Activated CD4-positive, alpha-beta T cell treated with anti-CD3 and anti-CD28 coated beads, Interleukin-2, amount 50 U/mL, for 4 hours (primary cell): ENCODE measurements at places on chromosomes 4 and X.

GRCh38 chrX:148823986-148824385 is 323.6 kb downstream of the AFF2 start:
- DNase-seq, result no peak

GRCh38 chr4:54099748-54100574 is at the start of gene GSX2:
GSX2 (plus strand) TSS chr4:54100163; CDS start chr4:54100345, 182 bp downstream.
- no peak for DNase-seq

DNA sequence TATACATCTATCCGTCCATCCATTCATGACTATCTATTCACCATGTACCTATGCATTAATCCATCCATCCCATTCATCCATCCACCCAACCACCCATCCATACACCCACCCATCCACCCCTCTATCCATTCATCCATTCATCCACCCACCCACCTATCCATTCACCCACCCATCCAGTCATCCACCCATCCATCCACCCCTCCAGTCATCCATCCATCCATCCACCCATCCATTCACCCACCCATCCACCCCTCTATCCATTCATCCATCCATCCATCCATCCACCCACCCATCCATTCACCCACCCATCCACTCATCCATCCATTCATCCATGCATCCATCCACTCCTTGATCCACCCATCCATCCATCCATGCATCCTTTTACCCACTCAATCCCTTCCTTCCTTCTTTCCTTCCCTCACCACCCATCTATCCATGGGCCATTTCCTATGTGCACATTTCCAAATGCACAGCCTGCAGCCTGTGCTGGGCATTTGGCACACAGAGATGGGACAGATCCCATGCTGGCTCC is 100.8 kb upstream of the ADRA2C start:
- DNase-seq, result no peak

- no peak for DNase-seq
Observed at GRCh38 chr4:176762661-176763308, 29.9 kb downstream of the VEGFC start.

GRCh38 chr4:60122820-60123219 is 1077.3 kb upstream of the ADGRL3 start:
- no peak for DNase-seq

DNA sequence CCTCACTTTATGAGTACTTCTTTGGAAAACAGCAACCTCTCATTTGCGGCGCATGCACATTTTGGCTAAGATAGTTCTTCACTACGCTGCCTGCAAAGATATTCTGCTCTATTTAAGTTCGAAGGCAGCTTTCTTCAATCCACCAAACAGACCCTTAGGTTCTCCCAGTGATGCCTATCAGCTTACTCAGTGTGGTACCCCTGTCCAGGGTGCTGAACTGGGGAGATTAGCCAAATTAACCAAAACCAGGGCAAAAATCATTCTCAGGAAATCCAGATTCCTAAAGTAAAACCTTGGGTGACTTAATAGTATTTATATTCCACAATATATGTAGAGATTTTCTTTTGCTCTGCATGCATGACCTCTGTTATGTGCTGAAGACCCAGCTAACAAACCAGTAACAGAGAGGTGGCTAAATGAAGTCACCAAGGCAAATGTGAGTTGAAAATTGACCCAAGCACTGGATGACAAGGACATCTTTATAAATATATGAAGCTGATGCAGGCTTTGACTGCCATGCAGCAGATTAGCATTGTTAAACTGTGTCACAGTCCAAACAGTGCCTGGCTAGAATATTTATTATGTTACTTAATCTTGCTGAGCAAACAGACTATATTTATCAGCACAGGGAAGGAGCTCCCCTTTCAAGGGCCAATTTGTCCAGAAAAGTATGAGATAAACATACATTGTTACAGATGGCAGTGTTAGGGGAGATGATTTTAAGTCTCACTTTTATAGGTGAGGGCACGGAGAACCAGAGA is 418.2 kb downstream of the STIM2 start:
- DNase-seq, result no peak

GRCh38 chr4:189364032-189364449 is 576.6 kb upstream of the FRG1 start:
- no peak for DNase-seq

- no peak for DNase-seq
Observed at GRCh38 chr4:138188406-138189084, 53.6 kb downstream of the SLC7A11 start.

GRCh38 chrX:110944311-110944750 is 148.7 kb upstream of the CHRDL1 start:
- DNase-seq, result no peak

DNA sequence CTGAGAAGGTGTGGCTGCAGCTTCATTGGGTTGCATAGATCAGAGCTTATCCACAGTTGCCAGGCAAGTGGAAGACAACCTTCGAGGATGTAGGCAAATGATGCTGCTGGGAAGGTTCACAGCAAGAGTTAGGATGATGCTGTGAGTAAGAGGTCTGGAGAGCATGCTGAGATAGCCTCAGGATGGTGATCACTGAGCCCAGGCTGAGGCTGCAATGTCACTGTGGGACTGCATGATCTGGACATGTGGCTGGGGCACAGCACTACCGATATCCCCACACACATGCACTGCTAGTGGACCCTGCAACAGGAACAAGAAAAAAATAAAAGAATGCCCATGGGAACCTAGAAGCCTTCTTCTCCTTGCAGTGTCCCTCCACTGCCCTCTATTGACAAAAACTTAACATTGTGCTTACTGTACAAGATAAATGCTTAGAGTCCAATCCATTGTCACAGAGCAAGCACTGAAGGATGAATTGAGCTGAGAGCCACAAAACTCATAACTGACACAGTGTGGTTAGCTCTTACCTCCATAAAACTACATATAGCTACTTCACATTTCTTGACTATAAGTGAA is 105.6 kb downstream of the CNKSR2 start:
- no peak for DNase-seq

DNA sequence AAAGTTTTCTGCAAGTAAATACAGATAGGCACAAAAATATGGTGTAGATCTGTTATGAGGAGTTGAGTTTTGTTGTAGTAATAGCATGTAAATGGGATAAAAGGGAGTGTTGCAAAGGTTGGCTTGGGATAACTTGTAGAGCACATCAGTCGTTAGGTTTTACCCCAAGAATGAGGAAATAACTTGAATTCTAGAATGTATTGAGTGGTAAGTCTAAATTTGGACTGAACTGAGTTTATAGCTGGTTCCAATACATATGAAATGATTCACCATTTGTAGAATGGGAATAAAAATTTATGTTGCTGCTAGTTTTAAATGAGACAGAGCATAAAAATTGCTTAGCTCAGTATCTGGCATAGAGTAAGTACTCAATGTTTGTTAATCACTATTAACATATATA is 719.2 kb downstream of the FSTL5 start:
- no peak for DNase-seq

DNA sequence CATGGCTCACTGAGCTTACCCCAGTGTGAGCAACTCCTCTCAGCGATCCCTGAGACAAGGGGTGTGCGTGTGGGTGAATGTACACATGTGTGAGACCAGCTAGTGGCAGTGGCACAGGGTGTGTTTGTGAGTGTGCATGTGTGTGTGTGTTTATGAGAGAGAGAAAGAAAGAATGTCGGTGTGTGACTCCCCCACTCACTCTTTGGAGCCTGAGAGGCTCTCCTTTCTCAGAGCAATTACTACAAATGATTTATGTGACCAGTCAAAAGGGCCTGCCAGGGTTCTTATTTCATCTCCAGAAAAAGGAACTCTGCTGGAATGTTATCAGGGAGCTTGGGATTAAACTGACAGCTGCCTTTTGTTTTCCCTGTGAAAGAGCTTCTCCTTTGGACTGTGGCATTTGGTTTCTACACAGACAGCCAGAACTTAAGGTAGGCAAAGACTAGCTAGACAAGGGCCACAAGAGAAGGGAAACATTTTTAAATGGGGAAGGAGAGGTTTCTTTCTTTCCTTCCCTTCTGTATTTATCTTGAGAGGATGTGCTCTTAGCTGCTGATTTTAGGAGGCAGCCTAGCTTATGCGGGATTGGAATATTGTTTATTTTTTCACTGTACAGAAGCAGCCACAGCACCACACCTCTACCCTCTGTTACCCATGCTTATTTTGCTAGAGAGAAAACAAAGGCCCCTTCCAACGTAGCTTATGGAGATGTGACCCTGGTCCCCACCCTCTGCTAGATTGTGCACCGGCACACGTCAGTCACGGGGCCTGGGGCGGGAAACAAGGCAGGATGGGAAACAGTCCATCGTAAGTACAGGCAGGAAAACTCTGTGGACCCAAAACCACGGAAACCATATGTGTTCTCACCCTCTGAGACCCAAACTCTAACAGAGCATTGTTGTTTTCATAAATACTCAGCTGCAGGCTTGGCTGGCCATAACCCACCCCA is 143.5 kb downstream of the MGST2 start:
- no peak for DNase-seq

DNA sequence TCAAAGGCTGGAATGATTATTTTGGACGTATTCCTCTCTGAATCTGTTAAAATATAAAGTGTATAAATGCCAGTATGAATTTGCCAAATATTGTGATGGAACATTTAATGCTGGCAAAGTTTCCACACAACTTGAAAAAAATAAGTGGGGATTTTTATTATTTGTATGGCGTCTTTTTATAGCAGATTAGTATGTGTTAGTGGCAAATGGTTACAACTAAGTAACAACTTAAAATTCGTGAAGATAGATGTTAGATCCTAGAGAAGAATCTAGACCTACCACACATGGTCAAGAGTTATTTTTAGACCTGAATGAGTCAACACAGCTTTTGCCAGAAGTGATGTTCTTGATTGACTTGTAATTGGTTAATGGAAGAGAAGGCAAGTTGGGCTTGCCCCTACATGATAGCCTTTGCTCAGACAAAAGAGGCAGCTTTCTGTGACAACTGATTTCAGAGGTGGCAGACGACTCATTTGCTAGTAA is 4.8 kb downstream of the CPE start:
- no peak for DNase-seq

DNA sequence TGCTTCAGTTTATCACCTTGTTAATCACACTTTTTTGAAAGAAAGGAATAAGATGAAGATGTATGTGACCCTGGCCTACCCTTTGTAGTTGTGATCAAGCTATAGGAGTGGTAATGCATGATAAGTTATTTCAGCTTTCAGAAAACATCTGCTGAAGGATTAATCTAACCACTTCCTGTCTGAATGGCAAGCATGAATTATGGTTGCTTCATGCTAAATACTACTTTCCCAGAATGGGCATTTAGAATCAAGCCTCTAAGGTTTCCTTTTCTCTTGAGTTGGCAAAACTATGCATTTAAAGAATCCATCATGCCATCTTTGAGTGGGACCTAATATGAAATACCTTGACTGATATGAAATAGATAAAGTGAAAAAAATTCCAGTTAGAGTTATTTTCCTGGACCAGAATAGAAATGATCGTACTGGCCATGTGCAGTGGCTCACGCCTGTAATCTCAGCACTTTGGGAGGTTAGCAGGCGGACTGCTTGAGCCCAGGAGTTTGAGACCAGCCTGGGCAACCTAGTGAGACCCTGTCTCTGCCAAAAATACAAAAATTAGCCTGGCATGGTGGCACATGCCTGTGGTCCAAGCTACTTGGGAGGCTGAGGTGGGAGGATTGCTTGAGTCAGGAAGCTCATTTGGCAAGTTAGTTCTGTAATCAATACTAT is 59.1 kb downstream of the ANXA3 start:
- no peak for DNase-seq

- DNase-seq, result no peak
Observed at GRCh38 chr4:120591038-120591437, 331.5 kb downstream of the PRDM5 start.

GRCh38 chrX:113947548-113947947 is 636.3 kb upstream of the HTR2C start:
- no peak for DNase-seq

- no peak for DNase-seq
Observed at GRCh38 chr4:101103381-101104142, 243.8 kb downstream of the PPP3CA start.

GRCh38 chrX:46758163-46758955 is 559 bp downstream of the SLC9A7 start:
- DNase-seq, result peak; percentile 4

DNA sequence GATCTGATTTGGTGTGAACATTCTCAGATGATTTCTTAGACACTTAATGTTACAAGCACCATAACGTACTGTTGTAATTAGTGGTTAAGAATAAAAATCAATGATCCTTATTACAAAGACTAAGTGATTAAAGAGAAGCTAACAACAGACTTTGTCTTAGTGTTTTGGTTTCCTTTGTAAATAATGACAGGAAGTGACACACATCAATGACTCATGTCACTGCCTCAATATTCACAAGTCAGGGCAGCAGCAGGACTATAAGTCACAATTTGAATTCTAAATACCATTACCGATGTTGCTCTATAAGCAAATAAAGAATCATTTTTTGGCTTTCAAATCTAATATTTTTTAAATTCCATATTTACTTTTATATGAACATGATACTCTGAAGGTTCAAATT is 115.8 kb upstream of the FAT4 start:
- DNase-seq, result no peak

- no peak for DNase-seq
Observed at GRCh38 chr4:174930895-174931294, 12.7 kb downstream of the ADAM29 start.

- no peak for DNase-seq
Observed at GRCh38 chr4:5734853-5735252, 23.9 kb downstream of the EVC start.

- no peak for DNase-seq
Observed at GRCh38 chr4:55874831-55875230, 21.4 kb downstream of the EXOC1 start.

DNA sequence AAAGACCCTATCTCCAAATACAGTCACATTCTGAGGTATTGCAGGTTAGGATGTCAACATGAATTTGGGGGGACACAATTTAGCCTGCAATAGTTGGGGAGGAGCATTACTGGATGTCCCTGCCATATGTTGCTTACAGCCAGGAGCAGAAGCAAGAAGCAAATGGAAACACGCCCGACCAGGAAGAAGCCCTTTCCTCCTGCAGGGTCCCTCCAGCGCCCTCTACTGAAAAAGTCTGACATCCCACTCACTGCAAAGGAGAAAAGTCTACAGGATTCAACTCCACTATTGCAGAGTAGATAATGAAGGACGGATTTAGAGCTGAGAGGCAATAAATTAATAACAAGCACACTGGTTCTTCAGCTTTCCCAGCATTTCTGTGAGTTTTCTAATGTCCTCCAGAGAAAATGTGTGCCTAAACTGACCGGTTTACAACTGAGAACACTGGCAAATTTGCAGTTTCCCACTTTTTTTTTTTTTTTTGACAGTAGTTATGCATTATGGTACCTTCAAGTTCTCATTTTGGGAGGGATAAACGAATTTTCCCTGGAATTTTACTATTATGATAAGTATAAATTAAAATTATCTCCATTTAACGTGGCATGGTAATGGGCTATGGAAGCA is 31.7 kb downstream of the COQ2 start:
- DNase-seq, result peak; percentile 67

- DNase-seq, result no peak
Observed at GRCh38 chrX:80810365-80810978, 795 bp upstream of the BRWD3 start.

DNA sequence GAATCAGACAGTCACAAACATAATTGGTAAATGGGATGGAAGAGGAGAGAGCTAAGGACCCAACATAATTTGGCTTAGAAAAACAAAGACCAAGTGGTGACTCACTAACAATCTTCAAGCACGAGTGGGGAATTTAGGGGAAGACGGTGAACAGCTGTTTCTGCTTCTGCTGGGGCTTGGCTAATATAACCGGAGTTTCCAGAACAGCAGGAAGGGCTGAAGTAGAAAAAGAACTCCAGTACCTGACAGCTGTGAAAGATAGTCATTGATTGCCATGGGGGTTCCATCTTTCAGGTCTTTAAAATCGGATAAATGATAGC is 290.9 kb upstream of the LDB2 start:
- no peak for DNase-seq
